ENCODE measurements at places on chromosomes 7 and 10. TPM values are rescaled to one million over a fixed set of nuclear protein-coding genes. Genes with fewer than 3 reads are reported as not detected.

DNA sequence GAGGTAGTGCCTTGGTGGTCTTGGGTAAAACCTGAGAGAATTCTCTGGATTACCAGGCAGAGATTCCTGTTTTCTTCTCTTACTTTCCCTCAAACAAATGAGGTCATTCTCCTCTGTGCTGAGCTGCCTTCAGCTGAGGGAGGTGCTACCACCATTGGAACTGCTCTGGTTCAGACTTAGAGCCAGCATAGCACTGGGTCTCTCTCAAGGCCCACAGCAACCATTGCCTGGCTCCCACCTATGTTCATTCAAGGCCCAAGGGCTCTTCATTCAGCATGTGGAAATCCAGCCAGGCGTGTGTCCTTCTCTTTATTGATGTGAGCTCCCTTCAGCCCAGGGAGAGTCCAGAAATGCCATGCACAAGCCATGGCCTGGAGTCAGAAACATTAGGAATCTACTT, 261.1 kb downstream of the NRG3 start:
- no peak overlapping the region for H3K4me3 ChIP-seq

DNA sequence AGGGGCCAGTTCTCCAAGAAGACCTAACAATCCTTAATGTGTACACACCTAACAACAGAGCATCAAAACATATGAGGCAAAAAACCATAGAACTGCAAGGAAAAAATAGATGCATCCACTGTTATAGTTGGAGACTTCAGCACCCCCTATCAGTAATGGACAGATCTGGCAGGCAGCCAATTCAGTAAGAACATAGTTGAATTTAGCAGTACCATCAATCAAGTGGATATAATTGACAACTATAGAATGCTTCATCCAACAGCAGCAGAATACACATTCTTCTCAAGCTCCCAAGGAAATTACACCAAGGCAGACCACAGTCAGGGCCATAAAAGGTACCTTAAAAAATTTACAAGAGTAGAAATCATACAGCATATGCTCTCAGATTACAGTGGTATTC, 42.2 kb downstream of the POLL start:
- no peak for DNase-seq
- H3K36me3 ChIP-seq: peaks cover 3% of the 10 kb centered on the region
- no peak overlapping the region for H3K27ac ChIP-seq

- H3K4me1 ChIP-seq: no peaks in the 10 kb centered on the region
- no peaks in the 10 kb centered on the region for H3K27me3 ChIP-seq
- no peak overlapping the region for H3K4me3 ChIP-seq
- H3K36me3 ChIP-seq: peaks cover 47% of the 10 kb centered on the region
- no peak for DNase-seq
Observed at GRCh38 chr10:35533565-35533964, 71.6 kb upstream of the GJD4 start.

DBF4 gene
- 6.6 TPM for total RNA-seq

Measured in upper lobe of right lung (tissue), 1 donor.